ENCODE measurements at places on chromosomes 5 and 9.

DNA sequence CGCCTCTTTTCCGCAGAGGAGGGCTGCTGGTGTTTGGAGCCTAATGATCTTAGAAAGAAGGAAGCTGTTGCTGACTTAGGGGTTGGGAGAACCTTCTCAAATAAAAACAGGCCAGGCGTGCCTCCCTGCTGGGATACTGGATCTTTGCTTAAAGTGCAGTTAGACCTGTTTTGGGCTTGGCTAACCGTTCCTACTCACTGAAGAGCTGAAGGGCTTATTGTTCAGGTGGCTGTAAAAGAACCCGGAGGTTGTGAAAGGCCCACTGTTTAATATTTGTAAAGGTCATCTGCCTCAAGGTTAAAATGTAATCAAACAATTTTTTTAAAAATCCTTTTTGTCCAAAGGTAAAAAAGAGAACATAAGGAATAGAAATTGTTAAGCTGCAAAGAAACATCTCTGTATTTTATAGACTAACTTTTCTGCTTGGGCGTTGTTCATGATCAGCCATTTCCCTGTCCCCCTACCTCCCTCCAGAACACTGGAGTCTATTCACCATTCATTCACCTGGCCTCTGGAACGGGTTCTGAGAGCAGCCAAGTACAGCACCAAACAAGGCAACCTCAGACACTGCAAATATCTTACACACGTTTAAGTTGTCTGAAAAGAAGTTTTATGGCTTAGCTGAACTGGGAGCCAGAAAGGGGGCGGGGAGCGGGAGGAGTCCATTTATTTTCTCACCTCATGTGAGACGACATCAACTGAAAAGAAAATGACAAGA lies 18.6 kb upstream of the MTMR12 start:
- DNase-seq: no peak

GRCh38 chr5:159309689-159310433 lies 20.4 kb downstream of the IL12B start:
- DNase-seq: no peak

GRCh38 chr9:13898957-13899356 lies 415.0 kb downstream of the NFIB start:
- peak; percentile 70 for DNase-seq

DNA sequence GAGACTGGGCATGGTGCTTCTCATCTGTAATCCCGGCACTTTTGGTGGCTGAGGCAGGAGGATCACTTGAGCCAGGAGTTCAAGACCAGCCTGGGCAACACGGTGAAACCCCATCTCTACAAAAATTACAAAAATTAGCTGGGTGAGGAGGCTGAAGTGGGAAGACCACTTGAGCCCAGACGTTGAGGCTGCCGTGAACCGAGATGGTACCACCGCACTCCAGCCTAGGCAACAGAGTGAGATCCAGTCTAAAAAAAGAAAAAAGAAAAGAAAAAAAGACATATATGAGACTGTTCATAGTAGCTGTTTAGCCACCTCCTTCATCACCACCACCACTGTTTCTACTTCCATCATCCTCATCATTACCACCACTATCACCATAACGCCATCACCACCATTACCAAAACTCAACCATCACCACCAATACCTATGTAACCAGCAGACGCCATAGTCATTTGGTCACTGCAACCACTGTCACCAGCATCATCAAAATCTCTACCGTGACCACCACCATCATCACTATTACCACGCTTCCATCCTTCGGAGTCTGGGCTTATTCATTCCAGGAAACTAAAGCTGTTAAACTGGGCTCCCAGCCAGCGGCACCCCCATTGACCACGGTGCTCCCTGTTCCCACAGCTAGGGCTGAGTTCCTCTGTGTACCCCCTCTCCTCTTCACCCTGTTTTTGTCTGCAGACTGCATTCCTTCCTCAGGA lies 8.4 kb upstream of the KIF12 start:
- no peak for DNase-seq

- DNase-seq: no peak
These were observed 402.4 kb upstream of the GRAMD2B start for GRCh38 chr5:126020770-126021169.

- DNase-seq: no peak
These were observed 6.1 kb upstream of the ZNF79 start for GRCh38 chr9:127418037-127418471.

DNA sequence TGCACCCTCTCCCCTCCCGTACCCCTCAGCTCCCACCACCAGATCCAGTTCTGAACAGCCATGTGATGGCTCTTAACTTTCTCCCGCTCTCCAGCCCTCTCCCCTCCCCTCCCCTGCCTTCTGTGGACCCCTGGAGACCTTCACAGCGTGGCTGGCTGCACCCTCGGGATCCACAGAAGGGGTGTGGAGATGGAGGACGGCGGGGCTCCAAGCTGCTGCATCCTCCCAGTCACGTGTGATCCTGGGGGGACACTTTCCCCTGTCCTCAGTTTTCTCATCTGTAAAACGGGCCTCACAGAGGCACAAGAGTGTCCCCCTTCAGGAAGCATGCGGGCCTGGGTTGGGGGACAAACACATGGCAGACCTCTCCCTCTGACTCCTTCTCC lies 276.0 kb upstream of the MVB12B start:
- DNase-seq: no peak

GRCh38 chr5:74035521-74035937 lies 409.5 kb downstream of the ARHGEF28 start:
- no peak for DNase-seq

- peak; percentile 77 for DNase-seq
These were observed at the start of gene FREM1 for GRCh38 chr9:14909961-14910805. TSS of gene FREM1 (minus strand) at chr9:14910428. CDS start at chr9:14868977, 41,451 bp downstream.

GRCh38 chr5:172769616-172770373 lies 1.2 kb downstream of the DUSP1 start:
- DNase-seq: no peak

DNA sequence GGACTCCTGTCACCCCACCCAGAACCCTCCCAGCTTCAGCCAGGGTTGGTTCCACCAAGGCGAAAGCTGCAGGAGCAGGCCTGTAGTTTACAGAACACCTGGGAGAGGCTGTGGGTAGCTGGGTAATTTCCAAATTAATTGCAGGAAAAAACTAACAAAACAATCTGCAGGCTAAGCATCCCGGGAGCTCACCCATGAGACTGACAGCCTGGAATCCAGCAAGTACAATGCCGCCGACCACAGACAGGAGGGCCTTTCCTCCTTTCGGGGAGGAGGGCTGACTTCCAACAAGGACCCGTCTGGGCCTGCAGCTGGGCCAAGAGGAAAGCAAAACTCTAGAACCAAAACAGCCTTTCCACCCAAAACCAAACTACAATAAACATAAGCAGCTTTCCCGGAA lies 10.3 kb downstream of the FOXE1 start:
- DNase-seq: no peak

DNA sequence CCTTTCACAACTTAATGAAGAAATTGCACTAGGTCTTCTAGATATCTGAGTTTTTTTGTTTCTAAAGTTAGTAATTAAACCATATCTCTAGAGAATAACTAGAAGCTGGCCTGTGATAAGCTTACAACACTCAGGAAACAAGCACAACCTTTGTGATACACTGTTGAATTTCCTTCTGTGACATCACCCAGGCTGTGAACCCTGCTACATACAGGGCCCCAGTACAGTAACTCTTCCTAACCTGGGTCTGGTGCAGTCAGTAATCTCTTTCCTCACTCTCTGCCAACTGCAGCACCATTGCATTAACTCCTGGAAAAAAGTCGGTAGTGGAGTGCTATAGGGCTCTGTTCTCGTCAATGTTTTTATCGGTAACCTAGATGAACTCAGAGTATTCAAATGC lies 10.6 kb upstream of the IGFBPL1 start:
- no peak for DNase-seq

GRCh38 chr9:33202552-33203201 lies 35.5 kb upstream of the B4GALT1 start:
- no peak for DNase-seq

DNA sequence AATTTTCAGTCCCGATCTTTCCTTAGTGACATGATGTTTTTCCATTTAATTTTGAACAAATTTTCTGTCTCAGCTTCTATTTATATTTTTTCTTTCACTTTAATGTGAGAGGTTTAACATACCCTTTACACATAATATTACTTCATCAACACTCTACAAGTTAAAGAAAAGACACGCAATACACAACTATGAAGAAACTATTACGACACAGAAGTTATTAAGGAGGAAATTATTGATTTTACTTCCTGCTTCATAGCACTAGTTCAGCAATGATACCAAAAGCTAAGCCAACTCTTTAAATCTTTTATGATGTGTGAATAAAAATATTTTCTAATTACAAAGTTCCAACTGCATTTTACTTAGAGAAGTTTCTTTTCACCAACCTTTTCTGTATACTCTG lies 432.3 kb upstream of the DAB2 start:
- no peak for DNase-seq

DNA sequence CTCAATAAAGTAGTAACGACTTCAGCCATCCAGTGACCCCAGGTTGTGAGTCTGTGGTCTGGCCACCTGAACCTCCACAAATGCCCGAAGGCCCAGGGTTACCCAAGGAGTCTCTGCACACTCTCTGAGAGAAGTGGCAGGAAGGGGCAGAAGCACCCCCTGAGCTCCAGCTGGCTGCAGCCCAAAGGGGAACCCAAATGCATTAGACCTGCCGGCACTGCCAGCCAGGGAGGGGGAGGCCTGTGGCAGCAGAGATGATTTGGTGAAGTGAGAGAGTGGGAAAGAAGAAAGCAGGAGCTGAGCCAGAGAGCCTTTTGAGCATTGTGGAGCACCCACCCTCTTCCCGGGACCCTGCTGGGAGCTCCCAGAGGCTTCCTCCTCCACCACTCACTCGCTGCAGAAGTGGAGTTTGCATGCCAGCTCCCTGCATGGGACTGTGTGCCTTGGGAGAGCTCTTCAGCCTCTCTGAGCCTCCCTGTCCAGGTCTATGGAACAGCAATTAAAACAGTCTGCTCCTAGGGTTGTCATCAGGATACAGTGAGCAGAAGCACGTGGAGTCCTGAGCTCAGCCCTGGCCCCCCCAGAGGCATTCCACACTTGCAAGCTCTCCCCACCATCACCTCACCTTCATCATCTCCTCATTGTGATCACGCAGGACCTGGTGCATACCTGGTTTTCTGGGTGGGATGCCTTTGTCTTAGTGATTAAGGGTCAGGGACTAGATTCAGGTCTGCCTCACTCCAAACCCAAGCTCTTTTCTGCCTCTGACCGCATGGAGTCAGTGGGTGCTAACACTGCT lies 13.8 kb upstream of the ANGPTL2 start:
- no peak for DNase-seq

DNA sequence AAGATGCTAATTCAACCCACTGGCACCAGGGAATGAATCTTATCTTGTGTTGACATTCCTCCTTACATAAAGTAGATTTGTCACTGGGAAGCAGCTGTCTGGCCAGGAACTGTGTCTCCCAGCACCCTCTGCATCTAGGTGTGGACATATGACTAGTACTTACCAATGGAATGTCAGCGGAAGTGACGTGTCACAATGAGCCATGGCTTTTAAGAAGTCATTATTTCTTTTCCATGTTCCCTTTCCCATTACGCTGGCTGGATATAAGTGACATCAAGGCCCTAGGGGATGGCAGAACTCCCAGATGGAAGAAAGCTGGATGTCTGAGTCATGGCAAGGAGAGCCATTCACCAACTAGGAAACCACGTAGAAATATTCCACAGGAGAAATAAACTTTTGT lies 84.7 kb upstream of the MAST4 start:
- no peak for DNase-seq
